ENCODE measurements at places on chromosomes 16 and 17.

DNA sequence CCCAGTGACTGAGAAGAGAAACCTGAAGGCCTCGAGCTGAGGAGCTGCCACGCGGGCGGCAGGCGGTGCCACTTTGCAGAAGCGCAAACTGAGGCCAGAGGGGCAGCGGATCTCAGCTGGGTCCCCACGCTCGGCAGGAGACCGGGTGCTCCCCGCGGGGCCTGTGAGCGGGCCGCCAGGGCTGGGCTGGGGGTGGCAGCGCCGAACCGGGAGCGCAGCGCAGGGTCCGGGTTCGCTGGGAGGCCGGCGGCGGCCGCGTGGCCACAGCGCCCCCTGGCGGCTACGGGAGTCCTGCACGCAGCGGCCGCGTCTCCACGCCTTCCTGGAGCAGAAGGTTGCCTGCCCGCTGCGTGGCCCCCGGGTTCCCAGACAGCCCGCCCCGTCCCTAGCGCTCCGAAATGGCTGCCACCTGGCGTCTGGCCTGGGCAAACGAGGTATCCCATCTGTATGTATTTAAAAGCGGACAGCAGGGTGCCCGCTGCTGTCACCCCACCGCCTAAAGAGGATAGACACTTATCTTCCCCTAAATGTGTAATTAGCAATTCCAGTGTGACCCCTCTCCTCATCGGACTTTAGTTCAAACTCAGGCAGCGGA, 96.1 kb upstream of the CDH5 start:
- peak; percentile 58 for DNase-seq

DNA sequence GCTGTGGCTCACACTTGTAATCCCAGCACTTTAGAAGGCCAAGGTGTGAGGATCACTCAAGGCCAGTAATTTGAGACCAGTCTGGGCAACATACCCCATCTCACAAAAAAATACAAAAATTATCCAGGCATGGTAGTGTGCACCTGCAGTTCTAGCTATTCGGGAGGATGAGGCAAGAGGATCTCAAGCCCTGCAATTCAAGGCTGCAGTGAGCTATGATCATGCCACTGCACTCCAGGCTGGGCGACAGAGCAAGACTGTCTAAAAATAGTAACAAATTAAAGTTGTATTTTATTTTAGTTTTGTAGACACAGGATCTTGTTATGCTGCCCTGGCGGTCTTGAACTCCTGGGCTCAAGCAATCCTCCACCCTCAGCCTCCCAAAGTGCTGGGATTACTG, 18.2 kb downstream of the USP31 start:
- DNase-seq = no peak

- DNase-seq = peak; percentile 46
Observed at GRCh38 chr16:495127-495748, 32.3 kb upstream of the CAPN15 start.

DNA sequence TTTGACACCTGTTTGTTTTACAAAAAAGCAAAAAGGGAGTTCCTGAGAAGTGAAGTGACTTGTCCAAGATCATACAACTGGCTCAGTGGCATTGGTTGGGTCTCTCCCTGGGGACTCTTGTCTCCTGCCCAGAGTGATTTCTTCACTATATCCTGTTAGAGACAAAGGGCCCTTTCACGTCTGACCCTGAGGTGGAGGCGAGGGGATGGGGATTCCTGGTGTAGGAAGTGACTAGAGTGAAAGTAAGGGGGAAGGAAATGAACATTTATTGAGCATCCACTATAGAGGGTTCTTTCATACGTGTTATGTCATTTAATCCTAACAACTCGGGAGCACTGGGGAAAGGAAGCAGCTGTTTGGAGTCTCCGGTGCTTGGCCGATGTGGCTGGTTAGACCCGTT, 9.0 kb downstream of the ITGB3 start:
- DNase-seq = no peak

- no peak for DNase-seq
Observed at GRCh38 chr17:78355701-78356100, 4.2 kb downstream of the SOCS3 start.

- peak; percentile 58 for DNase-seq
Observed at GRCh38 chr17:48024149-48025039, 13.2 kb downstream of the COPZ2 start.

DNA sequence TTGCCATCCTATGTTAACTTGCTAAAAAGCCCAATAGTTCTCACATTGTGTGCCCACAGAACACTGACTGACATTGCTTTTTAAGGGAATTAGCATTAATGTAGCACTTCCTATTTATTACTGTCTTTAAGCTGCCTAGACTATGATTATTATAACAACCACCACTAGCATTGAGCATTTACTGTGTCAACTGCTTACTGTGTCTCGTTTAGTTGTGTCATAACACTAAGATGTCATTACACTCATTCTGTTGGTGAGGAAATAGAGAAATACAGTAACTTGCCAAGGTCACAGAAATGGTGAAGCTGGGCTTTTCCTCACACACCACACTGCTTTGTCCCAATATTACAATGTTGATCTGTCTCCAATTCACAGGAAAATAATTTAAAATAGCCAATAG, 30.2 kb downstream of the TRIM25 start:
- no peak for DNase-seq

- DNase-seq = no peak
Observed at GRCh38 chr17:58564971-58565370, 50.5 kb upstream of the MTMR4 start.

DNA sequence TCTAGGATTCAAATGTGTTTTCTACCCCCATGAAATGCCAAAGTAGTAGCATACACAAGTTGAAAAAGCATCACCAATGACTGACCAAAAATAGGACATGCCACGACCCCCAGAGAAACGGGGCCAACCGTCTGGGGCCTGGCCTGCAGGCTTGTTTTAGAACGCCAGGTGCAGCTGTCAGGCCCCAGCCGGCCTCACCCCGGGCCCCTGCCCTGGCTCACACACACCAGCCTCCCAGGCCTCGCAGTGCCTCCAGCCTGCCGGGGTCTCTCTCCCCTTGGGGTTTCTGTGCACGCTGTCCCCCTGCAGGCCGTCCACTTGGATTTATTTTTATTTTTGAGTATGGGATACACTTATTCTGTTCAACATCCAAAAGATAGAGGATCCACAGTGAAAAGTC, 7.9 kb downstream of the KATNB1 start:
- DNase-seq = no peak

- DNase-seq = no peak
Observed at GRCh38 chr16:11689031-11689840, 21.0 kb downstream of the SNN start.

DNA sequence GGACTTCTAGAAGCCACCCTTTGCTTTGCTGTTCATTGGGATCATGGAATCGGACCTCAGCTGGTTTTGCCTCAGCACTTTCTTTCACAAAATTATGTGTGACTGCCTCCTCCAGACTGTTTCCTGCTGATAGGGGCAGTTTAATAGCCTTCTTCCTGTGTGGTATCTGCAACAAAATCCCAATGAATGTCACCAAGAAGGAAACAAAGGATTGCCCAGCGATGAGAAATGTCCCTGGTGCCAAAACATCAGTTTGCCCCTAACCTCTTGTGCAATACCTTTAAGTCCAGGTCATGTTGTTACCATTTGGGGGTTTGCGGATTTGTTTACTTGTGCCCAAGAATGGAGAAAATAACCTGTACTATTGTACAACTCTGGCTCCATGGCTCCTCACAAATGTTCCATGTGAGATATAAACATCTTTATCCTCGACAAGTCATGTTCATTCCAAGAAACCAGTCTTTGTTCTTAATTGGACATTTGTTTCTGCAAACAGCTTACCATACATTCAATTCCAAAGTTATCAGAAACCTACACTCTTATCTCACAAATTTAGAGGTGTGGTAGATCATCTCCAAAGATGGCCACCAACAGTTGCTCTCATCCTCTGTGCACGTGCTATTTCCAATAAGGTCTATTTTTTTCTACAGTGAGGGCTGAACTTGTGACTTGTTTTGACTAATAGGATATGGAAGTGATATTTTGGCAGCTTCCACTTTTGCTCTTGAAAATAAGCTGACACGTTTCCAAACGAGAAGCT, 14.8 kb downstream of the TAC4 start:
- DNase-seq = no peak

GRCh38 chr16:55701442-55702319, 45.9 kb downstream of the SLC6A2 start:
- DNase-seq = peak; percentile 50

DNA sequence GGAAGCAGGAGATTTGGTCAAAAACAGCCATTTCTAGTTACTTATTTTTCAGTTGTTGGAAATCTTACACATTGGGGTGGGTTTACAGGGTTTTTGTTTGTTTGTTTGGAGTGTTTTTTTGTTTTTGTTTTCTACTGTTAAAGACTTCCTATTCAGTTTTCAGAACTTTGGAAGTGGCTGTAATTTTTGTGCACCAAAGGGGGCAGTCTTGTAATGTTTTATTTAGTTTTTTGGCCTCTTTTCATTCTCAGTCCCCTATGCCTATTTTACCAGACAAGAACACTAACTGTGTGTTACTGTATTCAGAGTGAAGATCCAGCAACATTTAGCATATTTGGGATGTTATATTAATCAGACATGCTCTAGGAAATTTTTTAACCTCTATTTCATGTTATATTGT, 20.6 kb downstream of the TPPP3 start:
- peak; percentile 31 for DNase-seq

GRCh38 chr17:41521574-41522261, 3.0 kb upstream of the KRT15 start:
- DNase-seq = peak; percentile 28

Data from NCI-H2081 (cell line).